ENCODE measurements at places on chromosomes 12 and 14.
A peak's percentile ranks its signal among the peaks of the same experiment; 100 is the strongest.

- peak; percentile 16 for DNase-seq
Measured at GRCh38 chr12:56978397-56979138, 21.2 kb upstream of the RDH16 start.

GRCh38 chr12:4607056-4607455 lies 41.8 kb downstream of the AKAP3 start:
- no peak for DNase-seq

- no peak for DNase-seq
Measured at GRCh38 chr12:125549836-125550235, 484.6 kb downstream of the AACS start.

DNA sequence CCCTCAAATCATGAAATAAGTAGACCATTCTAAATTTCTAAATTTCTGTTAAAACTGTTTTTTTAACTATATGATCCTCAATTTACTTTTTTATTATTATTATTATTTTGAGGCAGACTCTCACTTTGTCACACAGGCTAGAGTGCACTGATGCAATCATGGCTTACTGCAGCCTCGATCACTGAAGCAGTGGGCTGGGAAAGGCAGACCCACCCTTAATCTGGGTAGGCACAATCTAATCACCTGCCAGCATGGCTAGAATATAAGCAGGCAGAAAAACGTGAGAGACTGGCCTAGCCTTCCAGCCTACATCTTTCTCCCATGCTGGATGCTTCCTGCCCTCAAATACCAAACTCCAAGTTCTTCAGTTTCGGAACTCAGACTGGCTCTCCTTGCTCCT lies 2.3 kb downstream of the ERO1A start:
- no peak for DNase-seq

GRCh38 chr14:88668448-88669116 lies 105.7 kb downstream of the ZC3H14 start:
- peak; percentile 59 for DNase-seq

GRCh38 chr12:122917507-122918121 lies 21.7 kb upstream of the VPS37B start:
- DNase-seq: no peak

GRCh38 chr12:93145086-93145485 lies 216.0 kb upstream of the EEA1 start:
- DNase-seq: no peak

DNA sequence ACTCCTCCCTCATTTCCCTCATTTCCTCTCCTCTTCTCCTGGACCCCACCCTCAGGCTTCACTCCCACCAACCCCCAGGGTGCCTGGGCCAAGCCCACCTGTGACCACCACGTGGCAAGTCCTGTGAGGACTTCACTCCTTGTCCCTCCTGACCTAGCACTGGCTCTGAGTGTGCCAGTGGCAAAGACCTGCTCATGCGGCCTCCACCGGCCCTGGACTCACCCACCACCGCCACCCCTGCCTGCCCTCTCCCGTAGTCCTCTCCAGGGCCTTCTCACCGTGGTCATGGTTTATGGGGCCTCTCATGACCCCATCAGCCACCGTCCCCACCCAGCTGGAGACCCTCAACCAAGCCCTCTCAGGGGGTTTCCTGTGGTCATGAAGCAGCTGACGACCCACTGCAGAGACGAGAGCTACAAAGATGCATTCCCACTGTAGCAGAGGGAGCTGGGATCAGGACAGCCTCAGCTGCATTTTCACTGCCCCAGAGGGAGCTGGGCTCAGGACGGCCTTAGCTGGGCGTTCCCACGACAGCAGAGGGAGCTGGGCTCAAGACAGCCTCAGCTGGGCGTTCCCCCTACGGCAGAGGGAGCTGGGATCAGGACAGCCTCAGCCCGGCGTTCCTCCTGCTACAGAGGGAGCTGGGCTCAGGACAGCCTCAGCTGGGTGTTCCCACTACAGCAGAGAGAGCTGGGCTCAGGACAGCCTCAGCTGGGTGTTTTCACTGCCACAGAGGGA lies 3.2 kb upstream of the C14orf180 start:
- no peak for DNase-seq

DNA sequence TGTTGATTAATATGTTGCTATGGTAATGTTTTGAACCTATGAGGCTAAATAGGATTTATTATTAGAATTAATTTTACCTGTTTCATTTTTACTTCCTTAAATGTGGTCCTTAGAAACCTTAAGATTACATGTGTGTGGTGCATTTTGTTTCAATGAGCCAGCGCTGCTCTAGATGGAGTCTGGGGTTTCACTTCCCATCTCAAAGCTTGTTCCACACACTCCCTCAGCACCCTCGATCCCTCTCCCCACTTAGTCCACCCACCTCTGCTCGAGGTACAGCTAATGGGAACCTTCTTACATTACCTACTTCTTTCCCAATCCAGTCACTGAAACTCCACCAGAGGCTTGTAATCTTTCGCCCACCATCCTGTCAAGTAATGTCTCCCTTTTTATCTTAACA lies 205.2 kb downstream of the PAX9 start:
- DNase-seq: no peak

- DNase-seq: no peak
Measured at GRCh38 chr12:19203539-19204506, 74.3 kb downstream of the PLEKHA5 start.

DNA sequence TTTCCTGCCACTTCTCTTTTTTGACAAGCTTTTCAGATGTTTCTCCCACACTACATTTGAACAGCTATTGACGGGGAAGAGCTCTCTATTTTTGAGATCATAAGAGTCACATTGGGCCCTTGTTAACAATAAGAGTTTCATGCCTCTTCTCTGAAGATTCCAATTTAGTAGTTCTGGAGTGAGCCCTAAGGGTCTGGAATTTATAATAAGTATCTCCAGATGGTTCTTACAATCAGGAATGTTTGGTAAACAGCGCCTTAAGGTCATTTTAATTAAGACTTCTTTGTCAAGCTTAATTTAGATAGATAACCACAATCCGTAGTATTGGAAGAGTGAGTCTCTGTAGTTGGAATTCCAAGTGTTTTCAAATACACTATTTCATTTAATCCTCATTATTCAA lies 60.6 kb upstream of the HECTD1 start:
- DNase-seq: no peak

DNA sequence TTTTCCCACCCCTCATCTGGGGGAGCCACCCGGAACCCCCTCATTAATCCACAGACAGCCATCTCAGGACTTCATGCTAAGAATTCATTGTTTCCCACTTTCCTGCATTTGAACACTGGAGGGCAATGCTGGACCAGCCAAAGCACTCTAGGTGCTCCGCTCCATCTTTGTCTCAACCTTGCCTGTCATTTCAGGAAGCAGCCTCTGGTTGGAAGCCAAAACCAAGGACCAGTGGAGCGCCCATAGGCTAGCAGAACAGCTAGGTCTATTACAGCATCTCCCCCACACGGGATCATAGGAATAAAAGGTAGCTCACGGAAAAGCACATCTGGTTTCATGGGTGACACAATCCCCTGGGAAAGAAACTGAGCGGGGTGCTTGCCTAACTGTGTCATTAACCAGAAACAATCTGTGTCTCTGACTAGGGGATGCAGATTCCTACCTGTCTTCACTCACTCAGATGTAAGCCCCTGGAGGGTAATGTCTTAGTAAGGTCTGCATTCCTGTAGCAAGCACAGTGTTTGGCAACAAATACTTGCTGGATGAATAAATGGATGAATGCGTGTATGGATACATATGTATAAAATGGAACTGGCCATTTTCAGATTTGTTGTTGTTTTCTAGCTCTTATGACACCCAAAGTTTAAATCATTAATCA lies 197.0 kb downstream of the DAD1 start:
- peak; percentile 56 for DNase-seq

- DNase-seq: no peak
Measured at GRCh38 chr14:68177728-68178127, 358.1 kb downstream of the RAD51B start.

DNA sequence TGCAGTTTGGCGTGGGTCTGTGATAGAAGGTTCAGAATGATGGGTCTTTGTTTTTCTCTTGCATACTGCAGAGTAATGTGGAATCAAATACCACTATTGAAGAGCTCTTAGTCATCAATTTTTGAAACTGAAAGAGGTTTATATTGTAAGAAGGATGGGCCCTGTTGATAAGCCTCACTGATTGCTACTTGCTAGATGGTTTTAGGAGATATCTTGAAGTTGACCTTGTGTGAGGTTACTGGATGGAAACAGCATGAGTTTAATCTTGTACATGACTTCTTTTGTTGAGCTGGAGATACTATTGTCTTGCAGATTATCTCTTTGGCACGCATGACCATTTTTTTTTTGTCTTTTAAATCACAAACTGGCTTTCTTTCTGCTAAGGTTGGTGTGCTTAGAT lies 13.8 kb downstream of the BICD1 start:
- no peak for DNase-seq

DNA sequence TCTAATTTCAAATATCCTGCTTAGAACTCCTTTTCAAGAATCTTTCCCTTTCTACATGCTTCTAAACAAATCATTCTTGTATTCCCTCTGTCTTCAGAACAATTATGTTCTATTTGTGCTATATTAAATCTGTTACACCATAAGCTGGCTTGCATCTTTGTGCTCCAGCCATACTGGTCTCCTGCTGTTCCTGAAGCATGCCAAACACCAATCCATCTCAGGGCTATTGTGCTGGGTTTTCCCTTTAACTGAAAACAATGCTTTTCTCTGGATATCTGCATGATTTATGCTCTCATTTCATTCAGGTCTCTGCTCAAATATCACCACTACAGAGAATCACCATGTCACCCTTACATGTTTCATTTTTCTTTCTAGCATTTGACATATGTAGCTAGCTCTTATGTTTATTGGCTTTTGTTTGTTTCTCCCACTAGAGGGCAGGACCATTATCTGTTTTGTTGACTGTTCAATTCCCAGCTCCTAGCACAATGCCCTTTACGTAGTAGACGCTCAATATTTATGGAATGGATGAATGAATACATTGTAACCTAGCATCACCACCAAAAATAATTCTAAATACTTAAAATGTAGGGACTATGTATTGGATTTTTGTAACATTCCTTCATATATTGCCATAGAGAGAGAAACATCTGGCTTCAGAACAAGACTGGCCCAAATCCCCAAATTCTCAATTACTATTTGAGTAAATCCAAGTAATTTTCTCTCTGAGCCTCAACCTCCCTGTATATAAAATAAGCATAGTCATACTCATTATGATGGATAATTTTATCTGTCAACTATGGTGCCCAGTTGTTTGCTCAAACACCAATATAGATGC lies 302.0 kb upstream of the SYT1 start:
- DNase-seq: no peak

DNA sequence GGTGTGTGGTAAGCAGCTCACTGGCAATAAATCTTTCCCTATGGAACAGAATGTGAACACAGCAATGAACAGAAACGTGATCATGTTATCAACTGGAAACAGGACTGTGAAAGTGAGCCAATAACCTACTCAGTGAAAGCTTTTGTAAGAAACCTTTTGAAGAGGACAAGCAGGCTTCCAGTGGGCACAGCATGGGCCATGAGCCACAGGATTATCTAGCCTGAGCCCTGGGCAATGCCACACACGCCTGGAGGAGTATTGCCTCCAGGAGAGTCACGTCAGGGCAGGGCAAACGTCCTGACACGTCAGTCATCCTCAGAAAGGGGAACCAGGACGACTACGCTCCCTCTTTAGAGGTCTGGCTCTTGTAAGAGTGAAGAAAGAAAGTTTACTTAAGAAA lies 32.3 kb downstream of the NRDE2 start:
- peak; percentile 94 for DNase-seq

GRCh38 chr14:105737504-105738246 lies 211.3 kb downstream of the TMEM121 start:
- no peak for DNase-seq

- DNase-seq: peak; percentile 59
Measured at GRCh38 chr12:132593938-132594358, 16.4 kb downstream of the LRCOL1 start.

DNA sequence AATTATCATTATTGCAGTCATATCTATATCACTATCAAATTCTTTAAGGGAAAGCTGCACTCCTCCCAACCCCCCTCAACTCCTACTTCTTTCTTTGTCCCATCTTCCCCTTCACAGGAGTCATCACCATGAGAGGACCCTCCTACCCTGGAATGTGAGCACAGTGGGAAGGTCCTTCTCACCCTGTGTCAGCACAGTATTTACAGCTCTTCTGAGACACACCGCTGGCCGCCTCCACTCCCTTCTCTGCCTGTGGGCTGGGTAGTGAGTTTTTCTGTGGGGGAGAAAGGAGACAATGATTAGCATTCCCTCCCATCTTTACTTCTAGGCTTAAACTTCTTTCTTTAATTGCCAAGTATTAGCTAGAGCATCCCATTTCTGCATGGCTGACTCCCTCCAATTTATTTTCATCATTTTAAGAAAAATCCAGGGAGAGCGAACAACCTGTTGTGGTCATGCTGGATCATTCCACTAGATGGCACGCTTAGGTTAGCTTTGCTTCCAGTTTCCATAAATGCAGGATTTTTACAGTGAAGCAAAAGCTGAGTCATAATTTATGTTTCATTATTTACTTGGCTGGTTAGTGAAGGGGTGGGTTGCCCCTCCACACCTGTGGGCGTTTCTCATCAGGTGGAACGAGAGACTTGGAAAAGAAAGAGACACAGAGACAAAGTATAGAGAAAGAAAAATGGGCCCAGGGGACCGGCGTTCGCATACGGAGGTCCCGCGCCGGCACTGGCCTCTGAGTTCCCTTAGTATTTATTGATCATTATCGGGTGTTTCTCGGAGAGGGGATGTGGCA lies 188.5 kb downstream of the ALX1 start:
- DNase-seq: peak; percentile 66

- peak; percentile 82 for DNase-seq
Measured at GRCh38 chr12:76346798-76347420, 1.3 kb downstream of the BBS10 start.

DNA sequence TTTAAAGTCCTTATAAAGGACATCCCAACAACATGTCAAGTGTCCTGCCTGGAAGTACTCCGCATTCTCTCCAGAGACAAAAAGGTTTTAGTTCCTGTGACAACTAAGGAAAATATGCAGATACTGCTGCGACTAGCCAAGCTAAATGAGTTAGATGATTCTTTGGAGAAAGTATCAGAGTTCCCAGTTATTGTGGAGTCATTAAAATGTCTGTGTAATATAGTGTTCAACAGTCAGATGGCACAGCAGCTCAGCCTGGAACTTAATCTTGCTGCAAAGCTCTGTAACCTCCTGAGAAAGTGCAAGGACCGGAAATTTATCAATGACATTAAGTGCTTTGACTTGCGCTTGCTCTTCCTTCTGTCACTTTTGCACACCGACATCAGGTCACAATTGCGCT lies 40.2 kb downstream of the RIC8B start:
- DNase-seq: no peak

GRCh38 chr12:123445388-123446332 lies 9.2 kb upstream of the RILPL2 start:
- no peak for DNase-seq

GRCh38 chr12:51527966-51528365 lies 63.1 kb upstream of the SCN8A start:
- peak; percentile 68 for DNase-seq

DNA sequence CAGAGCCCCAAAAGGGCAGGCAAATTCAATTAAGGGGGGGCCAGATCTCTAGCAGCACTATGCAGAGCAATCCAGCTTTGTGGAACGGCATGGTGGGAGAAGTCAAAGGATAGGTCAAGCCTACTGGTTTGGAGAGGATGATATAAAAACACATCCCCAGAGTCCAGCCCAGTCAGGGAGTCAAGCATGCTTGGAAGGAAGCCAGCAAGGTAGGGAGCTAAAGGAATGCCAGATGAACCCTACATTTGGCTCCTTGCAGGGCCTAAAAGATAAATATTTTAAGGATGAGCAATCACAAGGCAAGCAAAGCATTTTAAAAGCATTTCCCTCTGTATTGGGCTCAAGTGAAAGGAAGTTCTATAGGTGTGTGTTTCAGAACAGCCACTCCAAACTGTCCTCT lies 21.4 kb downstream of the KCTD10 start:
- DNase-seq: no peak

- no peak for DNase-seq
Measured at GRCh38 chr12:58288190-58288589, 346.8 kb downstream of the ATP23 start.

- DNase-seq: no peak
Measured at GRCh38 chr12:2884810-2885209, 5.9 kb upstream of the TULP3 start.

Measured in inflammatory macrophage treated with lipopolysaccharide for 4 hours (primary cell).